ENCODE measurements at places on chromosomes 13 and 19.

- no peak for DNase-seq
Measured at GRCh38 chr19:30629086-30629485, 256.9 kb downstream of the ZNF536 start.

DNA sequence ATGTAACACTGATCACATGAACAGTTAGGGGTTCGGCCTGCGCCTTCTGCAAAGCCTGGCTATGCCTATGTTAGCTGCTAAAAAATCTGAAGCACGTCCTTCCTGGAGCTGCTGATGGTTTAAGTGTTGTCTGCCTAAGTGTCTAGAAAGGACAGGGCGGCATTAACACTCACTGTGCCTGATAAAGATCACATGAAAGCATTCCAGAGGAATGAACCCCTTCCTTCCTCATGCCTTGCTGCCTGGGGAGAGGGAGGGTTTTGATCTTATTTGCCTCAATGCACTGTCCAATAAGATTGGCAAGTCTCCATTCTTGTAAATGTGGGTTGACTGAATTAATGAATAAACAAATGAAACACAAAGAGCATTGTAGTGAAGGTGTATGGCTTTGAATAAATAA, 5.2 kb downstream of the DOCK9 start:
- no peak for DNase-seq

GRCh38 chr19:38657633-38658222, 10.3 kb downstream of the ACTN4 start:
- DNase-seq: no peak

DNA sequence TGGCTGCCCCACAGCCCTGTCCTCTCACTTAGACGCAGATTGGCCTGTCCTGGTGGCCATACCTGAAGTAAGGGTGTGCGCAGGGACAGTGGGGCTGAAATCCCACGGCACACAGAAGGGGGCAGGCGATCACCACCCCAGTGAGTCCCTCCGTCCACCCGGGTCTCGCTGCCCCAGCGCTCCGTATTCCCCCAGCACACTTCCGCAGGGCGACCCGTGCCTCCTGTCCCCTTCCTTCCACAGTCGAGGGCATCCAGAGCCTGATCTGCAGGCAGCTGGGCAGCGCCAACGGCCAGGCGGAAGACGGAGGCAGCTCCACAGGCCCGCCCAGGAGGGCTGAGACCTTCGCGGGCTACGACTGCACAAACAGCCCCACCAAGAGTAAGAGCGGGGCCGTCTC, 25.3 kb downstream of the PEX11G start:
- no peak for DNase-seq

- no peak for DNase-seq
Measured at GRCh38 chr13:27023385-27024073, 148.1 kb downstream of the USP12 start.

DNA sequence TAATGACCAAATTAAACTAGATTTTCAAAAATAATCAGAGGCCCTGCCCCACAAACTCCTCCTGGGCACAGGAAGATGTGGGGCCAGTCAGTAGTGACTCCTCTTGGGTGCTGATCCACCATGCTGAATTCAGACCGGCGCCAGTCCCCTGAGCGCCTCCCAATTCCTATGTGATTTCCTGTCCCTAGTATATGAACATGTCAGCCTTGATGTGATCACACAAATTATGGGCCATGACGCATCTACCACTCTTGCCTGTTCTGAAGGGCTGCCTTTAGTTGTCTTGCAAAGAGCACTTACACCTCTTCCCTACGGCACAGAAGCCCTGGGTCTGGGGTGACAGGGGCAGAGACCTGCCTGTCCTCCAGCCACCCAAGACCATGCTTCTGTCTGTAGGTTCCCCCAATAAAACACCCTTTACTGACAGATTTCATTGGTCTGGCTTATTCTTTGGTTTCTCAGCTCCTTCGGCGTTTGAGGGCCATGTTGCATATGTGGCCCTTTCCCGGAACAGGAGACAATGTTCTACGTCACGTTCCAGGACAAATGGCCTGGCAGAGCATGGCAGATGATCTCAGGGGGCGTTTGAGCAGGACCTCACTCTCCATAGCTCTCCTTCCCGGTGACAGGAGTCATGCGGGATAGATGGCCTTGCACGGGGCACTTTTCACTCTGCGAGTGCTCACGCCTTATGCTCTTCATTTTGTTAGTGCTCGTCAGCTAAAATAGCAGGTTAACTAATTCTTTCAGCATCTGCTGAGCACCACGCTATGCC, 5.6 kb upstream of the ATP11A start:
- no peak for DNase-seq

DNA sequence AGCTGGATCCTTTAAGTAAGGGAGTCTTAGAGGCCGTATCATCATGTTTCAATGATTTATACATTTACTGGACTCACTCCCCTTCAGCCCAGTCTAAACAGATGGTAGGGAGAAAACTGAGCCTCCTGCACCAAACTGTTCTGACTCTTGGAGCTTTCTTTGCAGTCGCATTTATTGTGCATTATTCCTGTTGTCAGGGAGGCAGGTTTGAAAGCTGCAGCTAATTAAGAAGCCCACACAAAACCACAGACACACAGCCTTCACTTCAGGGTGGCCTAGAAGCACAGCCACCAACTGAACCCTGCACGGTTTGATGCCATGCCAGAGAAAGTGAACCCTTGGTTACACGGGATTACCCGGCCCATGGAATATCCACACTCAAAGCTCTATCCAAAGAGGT, 911.0 kb downstream of the UQCRFS1 start:
- no peak for DNase-seq

Measured in Peyer's patch (tissue), 4 donors.